ENCODE measurements at places on chromosomes 1 and 21.
A peak's percentile ranks its signal among the peaks of the same experiment; 100 is the strongest.

DNA sequence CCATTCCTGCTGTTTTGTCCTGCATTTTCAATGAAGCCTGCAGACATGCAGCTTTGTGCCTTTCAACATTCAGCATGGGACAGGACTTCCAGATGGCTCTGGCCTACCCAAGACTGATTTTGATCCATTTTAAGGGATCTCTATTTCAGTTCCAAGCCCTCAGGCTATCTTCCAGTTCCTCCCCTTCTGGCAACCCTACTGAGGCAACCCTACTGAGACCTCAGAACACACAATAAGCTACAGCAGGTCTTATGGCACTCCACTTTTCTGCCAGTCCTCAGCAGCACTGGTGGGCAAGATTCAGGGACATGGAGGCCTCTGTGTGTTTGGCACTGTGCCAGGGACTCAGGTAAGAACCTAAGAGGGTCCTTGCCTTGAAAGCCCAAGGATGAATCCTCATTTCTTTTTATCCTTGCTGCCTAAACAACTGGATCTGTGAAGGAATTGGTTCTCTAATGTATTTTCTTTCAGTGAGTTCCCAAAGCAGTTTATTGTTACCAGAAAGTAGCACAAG, 50.7 kb downstream of the MAB21L3 start:
- no peak for DNase-seq

- no peak for DNase-seq
Observed at GRCh38 chr1:171084870-171085269, 5.8 kb upstream of the FMO3 start.

- peak; percentile 98 for DNase-seq
Observed at GRCh38 chr21:26140164-26140579, 30.4 kb downstream of the APP start.

DNA sequence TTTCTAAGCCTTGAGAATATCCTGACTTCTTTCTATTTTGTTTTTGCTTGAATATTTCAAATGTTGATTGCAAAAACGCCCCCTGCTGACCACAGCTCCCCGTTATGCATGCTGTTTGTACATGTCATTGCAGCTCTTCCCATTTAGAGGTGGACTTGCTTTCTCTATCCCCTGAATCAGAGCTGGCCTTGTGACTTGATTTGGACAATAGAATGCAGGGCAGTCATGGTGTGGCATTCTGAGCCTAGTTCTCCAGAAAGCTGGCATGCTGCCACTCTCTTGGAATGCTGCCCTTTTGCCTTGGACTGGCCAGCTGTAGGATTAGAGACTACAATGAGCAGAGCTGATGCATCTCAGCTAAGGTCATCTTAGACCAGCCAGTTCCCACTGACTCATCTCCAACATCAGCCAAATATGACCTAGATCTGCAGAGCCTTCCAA, 1561.5 kb downstream of the MRPL39 start:
- DNase-seq, result peak; percentile 98

DNA sequence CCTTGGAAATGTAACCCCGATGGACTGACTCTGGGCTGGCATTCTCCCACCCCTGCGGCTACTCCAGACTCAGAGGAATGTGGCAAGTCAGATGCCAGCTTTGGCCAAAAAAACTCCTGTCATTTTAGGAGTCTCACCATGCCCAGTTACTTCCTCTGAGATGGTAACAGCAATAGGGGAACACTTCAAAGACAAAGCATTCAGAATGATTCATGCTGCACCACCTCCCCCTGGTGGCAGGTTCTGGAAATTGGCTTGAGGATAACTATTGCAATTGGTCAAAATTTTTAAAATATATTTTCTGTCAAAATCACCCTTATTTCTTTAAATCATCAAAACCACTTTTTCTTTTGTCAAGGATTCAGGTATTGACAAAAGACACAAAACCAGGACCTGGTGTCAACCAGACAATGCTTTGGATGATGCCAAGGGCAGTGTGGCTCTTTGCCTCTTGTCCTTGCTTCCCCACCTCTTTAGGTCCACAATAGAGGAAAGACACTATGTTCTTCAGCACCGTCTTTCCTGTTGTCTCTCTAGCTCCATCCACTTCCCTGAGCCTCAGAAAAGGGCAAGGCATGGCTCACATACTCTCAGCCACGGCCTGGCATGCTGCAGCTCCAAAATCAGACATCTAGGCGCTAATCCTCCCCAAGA, 9.9 kb upstream of the CDCA8 start:
- DNase-seq, result peak; percentile 61

All from endothelial cell of umbilical vein (primary cell).